ENCODE measurements at places on chromosomes 4 and X.
A peak's percentile ranks its signal among the peaks of the same experiment; 100 is the strongest.

GRCh38 chrX:134886002-134886596 is 104.7 kb upstream of the SMIM10 start:
- no peak for DNase-seq

DNA sequence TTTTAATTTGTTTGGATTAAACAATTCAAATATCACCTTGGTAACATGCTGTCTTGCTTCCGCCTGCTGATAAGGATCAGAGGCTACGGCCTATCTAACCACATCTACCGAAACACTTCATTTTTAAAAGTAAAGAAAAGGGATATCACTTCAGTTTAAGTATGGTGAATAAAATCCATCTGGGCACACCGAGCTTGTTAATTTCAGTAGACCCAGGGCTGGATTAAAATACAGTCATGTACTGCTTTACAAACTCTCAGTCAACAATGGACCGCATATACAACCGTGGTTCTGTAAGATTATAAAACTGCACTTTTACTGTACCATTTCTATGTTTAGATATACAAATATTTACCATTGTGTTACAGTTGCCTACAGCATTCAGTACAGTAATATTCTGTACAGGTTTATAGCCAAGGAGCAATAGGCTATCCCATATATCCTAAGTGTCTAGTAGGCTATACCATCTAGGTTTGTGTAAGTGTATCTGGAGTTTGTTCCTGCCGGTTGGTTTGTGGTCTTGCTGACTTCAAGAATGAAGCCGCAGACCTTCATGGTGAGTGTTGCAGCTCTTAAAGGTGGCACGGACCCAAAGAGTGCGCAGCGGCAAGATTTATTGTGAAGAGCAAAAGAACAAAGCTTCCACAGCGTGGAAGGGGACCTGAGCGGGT is 40.0 kb downstream of the SEPTIN11 start:
- DNase-seq, result peak; percentile 46

- DNase-seq, result no peak
These were observed 28.5 kb upstream of the SLC25A6 start for GRCh38 chrX:1420371-1420770.

DNA sequence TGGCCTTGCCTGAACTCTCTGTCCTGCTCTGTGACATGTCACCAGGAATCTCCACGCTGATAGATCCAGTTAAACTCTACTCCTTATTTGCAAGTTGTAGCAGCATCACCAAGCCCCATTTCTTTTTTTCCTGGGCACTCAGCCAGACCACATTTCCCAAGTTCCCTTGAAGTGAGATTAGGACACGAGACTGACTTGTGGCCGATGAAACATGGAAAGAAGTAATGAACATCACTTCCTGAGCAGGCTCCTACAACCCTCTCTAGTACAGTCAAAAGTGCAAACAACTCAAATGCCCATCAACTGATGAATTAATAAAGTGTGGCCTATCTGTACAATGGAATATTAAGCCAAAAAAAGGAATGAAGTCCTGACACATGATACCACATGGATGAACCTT is 74.6 kb downstream of the MAP3K15 start:
- DNase-seq, result no peak

- DNase-seq, result no peak
These were observed 39.3 kb upstream of the IQSEC2 start for GRCh38 chrX:53320543-53321229.

DNA sequence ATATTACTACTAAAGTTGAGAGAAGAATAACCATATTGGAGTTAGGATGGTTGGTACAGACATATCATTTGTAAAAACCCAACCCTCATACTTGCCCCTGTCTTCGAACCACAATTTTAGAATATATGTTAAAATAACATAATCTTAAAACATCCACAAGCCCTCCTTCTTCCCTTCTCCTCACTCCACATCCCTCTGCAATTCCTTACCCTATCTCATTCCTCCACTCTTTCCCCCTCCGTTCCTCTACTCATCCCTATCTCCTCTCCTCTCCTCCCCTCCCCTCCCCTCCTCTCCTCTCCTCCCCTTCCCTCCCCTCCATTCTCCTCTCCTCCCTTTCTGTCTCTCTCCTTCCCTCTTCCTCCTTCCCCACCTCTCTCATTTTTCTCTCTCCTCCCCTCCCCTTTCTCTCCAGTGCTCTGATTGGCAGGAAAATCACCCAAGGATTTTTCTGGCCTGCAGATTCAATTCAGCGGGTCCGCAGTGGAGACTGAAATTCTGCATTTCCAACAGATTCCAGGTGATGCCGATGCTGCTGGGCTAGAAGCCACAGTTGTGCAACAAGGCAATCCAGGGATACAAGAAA is 17.4 kb upstream of the ODAM start:
- no peak for DNase-seq

DNA sequence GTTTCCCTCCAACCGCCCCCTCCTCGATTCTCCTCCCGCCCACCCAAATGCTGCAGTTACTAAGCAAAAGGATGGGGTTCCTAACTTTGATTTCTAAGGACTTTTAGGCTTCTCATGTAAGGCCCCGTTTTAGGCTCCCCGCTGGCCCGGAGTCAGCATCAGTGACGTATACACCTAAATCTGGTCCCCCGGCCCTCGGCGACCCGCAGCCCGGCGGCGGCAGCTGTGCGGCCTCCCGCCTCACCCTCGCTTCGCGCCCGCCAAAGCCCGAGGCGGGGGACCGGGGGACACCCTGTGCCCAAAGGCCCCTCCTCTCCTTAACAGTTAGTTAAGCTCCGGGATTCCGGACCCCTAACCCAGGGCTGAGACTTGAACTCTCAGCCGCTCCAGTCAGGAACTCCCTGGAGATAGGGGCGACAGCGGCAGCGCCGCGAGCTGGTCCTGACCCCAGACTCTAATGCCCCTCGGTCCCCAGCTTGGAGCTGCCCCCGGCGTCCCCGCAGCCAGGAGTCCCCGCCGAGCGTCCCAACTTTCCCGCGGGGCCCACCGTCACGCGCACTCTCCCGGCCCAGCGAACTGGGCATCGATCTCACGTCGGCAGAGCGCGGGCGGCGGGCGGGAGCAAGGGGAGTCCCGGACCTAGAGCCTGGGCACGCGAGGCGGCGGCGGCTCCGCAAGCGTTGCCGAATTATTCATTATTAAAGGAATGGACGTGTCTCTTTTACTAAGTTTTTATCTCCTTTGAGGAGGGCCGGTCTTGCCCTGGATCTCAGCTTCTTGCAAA is 1.5 kb upstream of the NR3C2 start:
- DNase-seq, result peak; percentile 34
